ENCODE measurements at places on chromosomes 7 and 10.

DNA sequence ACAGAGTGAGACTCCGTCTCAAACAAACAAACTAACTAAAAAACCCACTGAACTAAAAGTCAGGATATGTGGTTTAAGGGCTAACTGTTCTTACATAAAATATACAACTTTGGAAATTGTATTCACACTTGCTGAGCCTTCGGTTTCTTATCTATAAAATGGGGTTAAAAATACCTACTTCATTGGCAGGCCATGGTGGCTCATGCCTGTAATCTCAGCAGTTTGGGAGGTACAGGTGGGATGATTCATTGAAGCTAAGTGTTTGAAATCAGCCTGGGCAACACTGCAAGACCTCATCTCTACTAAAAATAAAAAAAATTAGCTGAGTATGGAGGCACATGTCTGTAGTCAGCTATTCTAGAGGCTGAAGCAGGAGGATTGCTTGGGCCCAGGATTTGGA, 115.4 kb upstream of the KLF6 start:
- no peak for DNase-seq

GRCh38 chr10:71128311-71128980, 83.9 kb upstream of the UNC5B start:
- DNase-seq = no peak

DNA sequence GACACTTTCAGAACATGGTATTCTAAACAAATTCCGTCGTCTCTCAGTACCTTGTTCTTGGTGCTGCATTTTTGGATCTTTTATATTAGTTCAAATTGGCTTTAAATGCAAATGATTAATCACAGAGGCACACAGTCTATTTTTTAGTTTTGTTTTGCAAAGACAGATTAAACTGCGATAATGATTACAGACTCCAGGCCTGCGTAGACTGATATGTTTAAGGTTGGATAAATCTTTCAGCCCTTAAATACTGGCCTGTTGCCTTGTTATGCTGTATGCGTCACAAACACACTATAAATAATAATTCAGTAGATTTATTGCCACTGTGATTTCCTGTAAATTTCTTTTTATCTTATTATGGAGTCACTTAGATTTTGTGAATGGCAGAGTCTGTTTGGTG, 19.3 kb downstream of the CACNB2 start:
- no peak for DNase-seq

- DNase-seq = no peak
These were observed 200.8 kb downstream of the ADRA2A start for GRCh38 chr10:111277661-111278060.

DNA sequence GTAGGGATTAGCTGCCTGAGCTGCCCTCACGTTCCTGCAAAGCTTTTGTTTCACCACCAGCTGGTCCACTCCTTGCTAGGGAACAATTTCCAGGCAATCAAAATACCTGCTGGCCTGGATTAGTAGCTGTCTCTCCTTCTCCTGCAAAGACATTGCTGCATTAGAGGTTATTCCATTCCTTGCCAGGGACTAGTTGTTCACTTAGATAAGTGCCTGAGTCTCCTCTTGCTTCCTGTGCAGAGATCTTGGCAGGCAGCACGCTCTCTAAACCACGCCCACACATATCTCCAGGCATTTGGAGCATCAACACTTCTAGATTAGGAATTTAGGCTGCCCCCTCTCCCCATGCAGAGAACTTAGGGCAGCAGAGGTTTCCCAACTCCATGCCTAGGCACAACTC, 150.4 kb upstream of the SMIM30 start:
- no peak for DNase-seq

GRCh38 chr10:37222046-37222445, 96.6 kb downstream of the ANKRD30A start:
- DNase-seq = no peak

- no peak for DNase-seq
These were observed 39.8 kb upstream of the ELN start for GRCh38 chr7:73988197-73988596.

DNA sequence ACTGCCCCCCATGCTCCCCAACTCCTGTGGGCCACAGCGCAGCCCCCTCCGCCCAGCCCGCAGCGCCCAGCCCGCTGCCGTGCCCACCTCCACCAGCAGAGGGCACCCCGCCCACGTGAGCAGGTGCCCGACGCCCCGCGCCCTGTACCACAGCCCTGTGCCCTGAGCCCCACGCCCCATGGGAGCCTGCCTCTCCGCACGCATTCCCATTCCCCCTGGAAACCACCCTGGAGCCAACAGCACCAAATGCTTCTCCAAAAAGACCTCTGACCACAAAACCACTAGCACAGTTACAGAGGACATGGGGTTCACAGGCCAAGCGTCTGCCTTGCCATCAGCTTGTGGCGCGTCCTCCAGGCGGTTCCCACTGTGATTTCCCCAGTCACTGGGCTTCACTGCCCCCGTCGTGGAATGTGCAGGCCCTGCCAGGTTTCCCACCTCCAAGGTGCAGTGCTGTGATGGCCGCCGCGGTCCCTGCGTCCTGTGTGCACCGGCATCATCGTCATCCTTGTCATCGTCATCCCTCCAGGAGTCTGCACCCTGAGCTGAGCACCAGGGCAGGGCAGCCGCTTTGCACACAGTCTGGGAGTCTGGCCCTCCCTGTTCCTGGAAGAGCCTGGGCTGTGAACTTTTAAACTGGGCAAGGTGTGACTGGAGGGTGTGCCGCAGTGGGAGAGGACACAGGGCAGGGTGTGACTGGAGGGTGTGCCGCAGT, 61.7 kb downstream of the PWWP2B start:
- no peak for DNase-seq

DNA sequence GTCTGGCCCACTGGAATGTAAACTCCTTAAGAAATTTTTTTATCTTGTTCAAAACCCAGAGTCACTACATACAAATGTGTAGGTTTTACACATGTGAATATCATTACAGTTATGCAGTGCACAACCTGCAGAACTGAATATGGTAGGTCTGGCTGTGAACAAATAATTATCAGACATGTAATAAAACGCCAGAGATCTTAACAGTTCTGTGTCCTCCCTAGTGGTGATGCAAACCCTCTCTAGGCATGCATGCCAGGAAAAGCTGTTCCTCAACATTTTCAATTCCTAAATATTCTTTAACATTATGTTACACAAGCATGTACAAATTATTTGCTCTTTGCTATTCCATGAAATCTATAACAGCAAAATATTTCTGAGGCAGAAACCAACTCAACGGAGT, 124.6 kb downstream of the IMMP2L start:
- no peak for DNase-seq

GRCh38 chr7:141333459-141333858, 217.8 kb upstream of the AGK start:
- DNase-seq = no peak

DNA sequence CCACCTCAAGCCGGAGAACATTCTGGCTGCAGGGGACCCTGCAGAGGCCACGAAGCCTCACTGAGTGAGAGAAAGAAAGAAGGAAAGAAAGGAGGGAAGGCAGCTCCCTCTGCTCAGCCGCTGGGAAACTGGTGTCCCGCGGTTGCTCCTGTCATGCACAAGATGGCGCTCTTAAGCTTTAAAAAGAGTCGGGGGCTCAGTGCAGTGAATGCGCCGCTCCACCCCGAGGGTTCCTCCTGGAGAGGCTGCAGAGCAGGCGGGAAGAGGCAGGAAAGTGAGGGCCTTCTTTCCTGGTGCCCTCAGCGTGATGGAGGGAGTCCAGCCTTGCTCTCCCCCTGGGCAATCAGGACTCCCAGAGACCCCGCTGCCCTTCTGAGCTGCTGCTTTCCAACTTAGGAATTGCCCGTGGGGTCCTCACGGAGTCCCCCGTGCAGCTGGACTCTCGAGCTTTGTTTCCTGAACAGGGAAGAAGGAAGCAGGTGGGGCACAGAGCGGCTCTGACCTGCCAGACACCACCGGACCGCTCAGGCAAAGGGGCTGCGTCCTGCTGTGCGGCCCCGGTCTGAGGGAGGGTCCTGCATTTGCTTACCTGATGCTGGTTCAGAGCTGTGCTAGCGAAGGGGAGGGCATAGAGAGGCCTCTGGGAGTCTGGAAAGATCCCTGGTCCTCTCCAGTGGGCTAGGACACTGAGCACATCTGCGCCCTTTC, 141.9 kb upstream of the MKI67 start:
- no peak for DNase-seq

DNA sequence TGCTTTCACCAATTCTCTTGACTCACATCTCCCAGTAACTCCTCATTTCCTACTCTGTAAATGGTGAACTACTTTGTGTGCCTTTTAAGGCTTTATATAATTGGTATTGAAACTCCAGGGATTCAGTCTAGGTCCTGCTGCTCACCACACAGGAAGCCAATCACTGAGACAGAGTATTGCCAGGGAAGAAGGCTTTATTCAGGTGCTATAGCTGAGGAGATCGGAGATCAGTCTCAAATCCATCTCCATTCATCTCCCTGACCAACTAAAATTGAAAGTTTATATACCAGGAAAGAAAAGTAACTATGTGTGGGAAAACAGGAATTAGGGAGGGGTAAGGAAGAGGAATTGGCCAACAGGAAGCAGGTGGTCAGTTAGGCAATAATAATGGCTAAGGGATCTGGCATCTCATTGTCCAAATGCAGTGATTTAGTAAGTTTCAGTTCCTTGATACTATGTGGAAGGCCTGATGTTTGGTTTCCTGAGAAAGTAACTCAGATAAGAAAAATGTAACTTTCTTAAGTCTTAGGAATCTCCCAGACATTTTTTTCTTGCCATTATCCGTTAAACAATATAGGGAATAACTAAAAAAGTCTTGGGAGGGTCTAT, 10.2 kb upstream of the SDHAF3 start:
- DNase-seq = no peak

DNA sequence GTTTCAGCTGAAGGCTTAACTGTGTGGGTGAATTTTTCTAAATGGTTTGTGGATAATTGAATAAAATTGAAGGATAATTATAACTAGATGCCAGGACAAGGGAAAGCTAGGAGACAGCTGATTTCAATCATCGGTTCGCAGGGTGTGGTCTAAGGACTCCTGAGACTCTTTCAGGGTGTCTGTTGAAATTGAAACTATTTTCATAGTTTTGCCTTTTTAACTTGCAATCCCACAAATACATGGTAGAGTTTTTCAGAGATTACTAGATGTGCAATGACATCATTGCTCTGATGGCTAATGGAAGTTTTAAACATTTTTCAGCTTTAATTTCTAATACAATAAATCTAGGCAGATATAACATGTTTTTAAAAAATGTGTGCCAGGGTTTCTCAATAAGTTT, 18.5 kb downstream of the TRUB1 start:
- DNase-seq = no peak

DNA sequence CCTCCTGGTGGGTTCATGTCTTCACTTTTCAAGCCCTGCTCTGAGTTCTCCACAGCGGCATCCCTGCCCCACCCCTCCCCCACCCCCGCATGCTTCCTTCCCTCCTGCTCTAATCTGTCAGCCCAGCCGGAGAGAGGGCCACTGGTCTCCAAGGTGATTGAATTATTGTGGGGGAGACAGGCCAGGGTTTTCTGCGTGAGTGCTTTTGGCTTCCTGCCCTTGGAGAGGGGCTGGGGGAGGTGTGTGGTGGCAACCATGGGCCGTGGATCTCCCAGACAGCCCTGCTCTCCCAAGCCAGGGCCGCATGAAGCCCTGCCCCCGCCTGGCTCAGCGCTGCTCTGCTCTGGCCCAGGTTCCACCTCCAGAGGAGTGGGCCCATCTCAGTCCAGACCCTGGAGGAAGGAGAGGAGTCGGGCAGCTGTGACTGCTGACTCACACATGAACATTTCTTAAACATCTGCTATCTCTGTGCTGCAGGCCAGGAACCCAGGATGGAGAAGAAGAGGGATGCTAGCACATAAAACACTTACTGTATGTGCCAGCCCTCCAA, 109.9 kb downstream of the ZMIZ1 start:
- DNase-seq = no peak

DNA sequence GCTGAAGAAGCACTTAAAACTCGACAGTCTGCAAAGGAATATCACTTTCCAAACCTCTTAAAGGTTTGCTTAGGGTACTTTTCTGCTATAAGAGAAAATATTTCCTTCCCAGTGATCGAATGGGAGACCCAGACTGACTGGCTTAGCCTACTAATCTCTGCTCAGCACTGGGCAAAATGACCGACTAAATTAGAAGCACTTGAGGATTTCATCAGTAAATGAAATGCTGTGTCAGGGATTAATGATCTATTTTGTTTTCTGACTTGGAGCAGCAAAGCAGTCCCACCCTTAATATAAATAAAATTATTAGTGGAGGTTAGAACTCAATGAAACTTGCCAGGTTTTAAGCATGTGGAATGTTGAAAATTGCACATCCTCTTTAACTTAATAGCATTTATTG, 411.6 kb downstream of the NEBL start:
- no peak for DNase-seq

DNA sequence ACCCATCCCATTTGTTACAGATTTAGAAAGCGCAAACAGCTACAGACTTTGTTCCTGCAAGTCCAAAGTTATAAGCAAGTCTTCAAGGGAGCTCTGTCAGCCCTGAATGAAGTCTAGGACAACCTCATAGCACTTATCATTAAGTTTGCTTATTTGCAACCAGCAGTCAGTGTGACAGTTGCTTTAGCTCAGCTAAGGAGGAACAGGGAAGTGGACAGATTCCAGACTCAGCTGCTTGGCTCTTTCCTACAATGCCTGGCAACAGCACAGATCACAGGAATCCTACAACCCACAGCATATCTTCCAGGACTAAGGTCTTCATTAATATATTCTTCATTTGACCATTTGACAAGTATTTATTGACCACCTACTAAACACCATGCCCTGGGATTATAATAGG, 17.4 kb upstream of the KIF5B start:
- no peak for DNase-seq

DNA sequence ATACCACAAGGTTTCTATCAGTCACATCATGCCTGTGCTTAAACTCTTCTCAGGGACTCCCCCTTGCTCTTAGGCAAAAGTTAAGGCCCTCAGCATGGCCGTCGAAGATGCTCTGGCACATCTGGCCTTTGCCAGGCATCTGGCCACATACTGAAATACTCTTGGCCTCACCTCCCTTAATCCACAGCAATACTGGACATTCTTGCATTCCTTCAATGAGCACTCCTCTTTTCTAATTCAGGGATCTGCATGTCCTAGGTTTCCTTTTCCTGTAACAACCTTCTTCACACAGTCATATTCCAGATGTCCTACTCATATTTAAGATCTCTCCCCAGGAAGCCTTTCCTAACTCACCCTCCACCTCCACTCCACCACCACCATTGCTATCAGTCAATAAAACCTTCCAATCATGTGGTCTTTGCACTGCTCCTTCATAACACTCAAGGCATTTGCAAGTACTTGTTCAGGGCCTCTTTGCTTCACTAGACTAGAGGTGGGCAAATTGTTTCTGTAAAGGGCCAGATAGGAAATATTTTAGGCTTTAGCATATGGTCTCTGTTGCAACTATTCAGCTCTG, 216.6 kb downstream of the KCNMA1 start:
- DNase-seq = no peak

GRCh38 chr7:92973974-92974373, 137.6 kb upstream of the CDK6 start:
- DNase-seq = no peak

DNA sequence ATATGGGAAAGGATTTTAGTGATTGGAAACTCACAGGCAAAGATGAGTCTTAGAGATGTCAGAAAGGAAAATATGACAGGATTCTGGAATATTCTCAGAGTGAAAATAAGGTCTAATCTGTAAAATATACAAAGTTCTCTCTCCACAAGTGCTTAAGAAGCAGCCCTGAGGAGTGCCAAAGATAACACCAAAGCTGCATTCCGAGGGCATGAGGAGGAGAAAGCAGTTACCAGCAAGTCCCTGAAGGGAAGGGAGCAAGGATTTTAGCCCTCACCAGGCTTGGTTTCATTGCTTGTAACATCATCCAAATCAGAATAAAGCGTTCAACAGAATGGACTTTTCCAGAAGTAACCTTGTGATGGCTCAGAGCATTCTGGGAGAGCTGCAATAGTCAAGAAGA, 31.4 kb upstream of the DLX6 start:
- no peak for DNase-seq

Data from NCI-H1048 (cell line).